ENCODE measurements at places on chromosomes 11 and 22. TPM values are rescaled to one million over a fixed set of nuclear protein-coding genes. Genes with fewer than 3 reads are reported as not detected.

The B4GAT1 gene
- 21.5 TPM for total RNA-seq

The SPECC1L gene
- total RNA-seq, result 43.2 TPM

The CDKN1C gene
- 4.2 TPM for total RNA-seq

The CCDC116 gene
- 0.25 TPM for total RNA-seq

The TAF10 gene
- total RNA-seq, result 46.3 TPM

The LAYN gene
- 34.2 TPM for total RNA-seq

The NXPE1 gene
- not detected for total RNA-seq

The CCDC86 gene
- 12.0 TPM for total RNA-seq

The ANO3 gene
- total RNA-seq, result 0.98 TPM

The SMTNL1 gene
- not detected for total RNA-seq

The CST6 gene
- not detected for total RNA-seq

The HEPHL1 gene
- not detected for total RNA-seq

The NCF4 gene
- not detected for total RNA-seq

The APOA1 gene
- total RNA-seq, result 70.3 TPM

The ANO1 gene
- not detected for total RNA-seq
